ENCODE measurements at places on chromosomes 2 and 18.

DNA sequence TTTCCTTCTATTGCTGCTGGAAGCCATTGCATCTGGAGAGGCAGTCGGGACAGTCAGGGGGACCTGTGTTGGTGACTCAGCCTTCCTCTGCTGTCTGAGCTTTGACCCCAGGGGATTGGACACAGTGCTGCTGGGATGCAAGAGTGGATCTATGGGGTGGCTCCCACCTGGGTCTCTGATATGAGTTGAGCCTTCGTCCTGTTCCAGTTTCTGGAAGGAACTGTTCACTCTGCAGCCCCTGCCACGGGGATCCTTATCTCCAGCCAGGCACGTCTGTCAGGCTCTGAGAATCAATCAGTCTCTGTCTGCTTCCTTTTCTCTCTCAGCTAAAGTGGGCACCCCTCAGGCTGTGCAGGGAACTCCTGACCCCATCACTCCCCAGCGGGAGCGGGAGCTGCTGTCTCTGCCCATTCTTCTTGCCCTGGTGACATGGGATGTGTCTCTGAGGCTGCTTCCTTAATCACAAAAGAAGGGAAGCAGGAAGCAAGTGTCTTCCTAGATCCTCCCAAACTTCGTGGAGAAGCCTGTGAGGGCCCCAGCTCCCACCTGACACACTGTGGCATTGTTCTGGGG lies 51.7 kb downstream of the ARHGAP28 start:
- DNase-seq, result no peak

GRCh38 chr2:68562934-68563333 lies 80.4 kb upstream of the PROKR1 start:
- DNase-seq, result no peak

- DNase-seq, result no peak
Measured at GRCh38 chr2:47676261-47676926, 106.6 kb upstream of the MSH6 start.

- no peak for DNase-seq
Measured at GRCh38 chr2:58923869-58924268, 682.7 kb upstream of the FANCL start.

- DNase-seq, result no peak
Measured at GRCh38 chr2:128410035-128410757, 91.5 kb upstream of the HS6ST1 start.

GRCh38 chr18:29496152-29496680 lies 1319.3 kb upstream of the CDH2 start:
- no peak for DNase-seq

DNA sequence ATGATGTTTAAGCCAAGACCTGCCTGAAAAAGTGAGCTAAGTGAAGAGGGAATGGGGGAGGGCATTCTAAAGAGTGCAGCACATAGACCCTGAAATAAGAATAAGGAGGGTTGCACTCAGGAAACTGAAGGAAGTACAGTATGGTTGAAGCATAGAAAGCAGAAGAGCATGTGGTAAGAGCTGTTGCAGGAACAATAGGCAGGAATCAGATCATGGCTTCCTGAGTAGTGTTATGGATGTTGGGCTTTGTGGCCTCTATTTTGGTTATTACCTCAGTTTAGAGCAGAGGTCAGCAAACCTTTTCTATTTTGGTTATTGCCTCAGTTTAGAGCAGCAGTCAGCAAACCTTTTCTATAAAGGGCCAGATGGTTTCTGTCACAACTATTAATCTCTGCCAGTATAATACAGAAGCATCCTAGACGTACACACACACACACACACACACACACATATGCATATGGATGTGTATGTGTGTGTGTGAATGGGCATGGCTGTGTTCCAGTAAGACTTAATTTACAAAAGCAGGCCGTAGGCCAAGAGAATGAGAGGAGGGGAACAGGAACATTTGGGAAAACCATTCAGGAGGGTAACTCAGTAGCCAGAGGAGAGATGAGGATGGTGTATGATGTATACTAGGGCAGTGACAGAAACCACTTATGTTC lies 91.1 kb upstream of the MYO3B start:
- DNase-seq, result no peak

GRCh38 chr2:216485745-216486144 lies 12.9 kb upstream of the RPL37A start:
- no peak for DNase-seq

DNA sequence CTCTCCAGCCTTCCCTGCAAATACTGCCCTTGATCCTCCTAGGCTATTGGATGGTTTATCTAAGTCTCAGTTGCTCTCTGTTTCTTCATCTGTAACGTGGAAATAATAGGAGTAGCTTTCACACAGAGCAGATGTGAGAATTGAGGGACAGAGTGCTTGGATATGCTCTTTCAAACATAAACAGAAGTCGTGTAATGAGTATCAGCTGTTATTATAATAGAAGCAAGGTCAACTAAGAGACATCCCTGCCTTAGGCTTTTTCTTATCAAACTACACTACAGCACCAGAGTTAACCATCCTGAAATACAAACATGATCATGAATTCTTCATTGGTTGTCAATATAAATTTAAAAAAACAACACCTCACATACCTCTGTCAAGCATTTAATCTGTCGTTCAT lies 138.2 kb downstream of the DOK6 start:
- no peak for DNase-seq

DNA sequence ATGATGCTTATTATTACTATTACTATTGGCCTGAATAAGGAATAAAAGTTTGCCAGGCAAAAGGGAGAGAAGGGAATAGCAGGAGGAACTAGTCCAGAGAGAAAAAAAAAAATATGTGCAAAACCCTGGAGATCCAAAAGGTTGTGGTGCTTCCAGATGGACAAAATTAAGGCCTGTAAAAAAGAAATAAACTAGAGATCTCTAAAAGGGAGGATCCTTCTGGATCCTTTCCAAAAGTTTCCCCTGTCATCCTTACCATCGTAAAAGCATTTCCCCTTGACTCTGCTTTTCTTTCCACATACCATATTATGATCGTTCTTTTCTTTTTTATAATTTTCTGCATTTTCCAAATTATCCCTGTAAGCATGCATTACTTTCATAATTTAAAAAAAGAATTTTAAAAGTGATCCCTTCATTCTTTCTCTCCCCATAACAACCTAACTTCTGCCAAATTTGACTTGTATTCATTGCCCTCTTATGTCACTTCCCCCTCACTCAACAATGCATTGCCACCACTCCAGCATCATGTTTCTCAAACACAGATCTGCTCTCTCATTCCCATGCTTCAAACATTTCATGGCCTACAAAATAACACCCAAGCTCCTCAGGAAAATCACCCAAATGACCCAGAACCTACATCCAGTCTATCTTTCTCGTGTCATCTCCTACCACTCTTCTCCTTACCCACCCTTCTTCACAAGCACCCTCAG lies 40.3 kb downstream of the RBMS1 start:
- DNase-seq, result no peak

DNA sequence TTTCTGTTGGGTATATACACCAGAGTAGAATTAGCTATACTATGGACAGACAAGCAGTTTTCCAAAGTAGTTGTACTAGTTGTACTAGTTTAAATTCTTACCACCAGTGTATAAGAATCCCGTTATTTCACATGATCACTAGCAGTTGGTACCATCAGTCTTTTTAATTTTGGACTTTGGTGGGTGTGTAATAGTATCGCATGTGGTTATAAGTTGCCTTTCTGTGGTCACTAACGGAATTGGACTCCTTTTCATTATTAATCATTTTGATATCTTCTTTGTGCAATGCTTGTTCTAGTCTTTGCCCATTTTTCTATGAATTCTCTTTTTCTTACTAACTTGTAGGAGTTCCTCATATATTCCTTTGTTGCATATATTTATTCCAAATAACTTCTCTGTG lies 89.8 kb downstream of the ASXL2 start:
- no peak for DNase-seq

DNA sequence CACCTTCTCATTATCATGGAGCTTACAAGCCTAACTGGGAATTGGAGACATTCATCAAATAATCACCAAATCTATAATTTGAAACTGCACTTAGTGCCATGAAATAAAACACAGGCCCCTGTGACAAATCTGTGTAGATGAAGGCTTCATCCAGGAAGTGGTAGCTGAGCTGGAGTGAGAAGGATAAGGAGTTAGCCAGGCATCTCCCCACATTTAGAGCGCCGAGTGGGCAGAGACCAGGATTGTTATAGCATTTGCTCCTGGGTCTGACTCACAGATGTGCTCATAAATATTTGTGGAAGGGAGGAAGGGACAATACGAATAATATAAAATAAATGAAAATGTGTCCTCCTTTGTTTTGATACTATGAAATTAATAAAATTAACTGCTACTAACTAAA lies 2.5 kb upstream of the MAT2A start:
- DNase-seq, result no peak

DNA sequence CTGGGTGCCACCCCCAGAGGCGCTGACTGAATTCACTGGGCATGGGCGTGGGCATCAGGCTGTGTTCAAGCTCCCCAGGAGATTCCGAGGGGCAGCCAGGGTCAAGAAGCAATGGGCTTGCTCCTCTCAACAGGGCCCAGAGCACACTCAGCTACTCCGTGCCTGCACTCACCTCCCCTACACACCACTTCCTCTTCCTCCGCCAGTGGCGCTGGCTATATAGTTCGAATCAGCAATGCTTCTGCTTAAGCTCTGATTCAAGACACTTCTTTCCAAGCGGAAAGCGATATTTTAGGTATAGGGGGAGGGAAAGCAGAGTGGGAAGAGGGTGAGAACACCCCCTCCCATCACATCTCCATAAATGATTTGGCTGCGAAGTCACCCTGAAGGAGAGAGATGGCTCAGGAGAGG lies 42.1 kb downstream of the CRACDL start:
- DNase-seq, result no peak

DNA sequence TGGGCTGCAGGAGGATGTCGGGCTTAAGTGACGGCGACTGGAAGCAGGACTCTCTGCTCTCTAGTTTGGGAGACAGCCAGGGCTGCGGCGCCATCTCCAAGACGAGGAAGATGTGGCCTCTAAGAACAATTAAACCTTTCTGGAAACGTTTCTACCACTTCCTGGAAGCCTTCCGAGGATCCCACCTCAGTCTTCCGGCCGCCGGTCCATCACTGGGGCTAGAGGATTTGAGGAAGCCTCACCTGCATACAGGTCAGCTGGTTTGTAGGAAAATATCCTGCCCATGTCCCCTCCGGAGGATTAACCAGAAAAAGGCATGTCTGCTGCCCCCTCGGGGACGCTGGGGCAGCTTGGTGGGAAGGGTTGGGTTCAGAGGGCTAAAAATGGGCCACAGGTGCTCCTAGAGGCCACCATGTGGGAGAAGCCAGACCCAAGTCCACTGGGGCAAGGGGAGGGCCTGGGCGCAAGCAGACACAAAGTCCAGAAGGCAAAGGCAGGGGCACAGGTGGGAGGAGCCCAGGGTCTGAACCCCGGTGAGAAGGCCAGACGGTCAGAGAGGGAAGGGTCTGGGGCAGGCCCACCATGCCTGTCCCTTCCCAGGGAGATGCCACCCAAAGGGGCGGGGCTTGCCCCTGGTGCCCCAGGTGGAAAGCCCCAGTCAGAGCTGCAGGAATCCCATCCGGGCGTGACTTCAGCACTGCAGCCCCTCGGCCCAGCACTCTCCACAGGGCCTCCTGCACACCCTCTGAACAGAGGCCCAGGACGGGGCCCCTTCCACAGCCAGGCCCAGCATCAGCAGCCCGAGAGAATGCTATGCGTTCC lies 82.2 kb upstream of the ID2 start:
- DNase-seq, result no peak

GRCh38 chr2:175233135-175233719 lies 51.7 kb upstream of the ATP5MC3 start:
- no peak for DNase-seq

GRCh38 chr2:21928292-21928691 lies 804.5 kb downstream of the TDRD15 start:
- DNase-seq, result no peak

- DNase-seq, result no peak
Measured at GRCh38 chr2:187654535-187654934, 100.3 kb upstream of the TFPI start.

DNA sequence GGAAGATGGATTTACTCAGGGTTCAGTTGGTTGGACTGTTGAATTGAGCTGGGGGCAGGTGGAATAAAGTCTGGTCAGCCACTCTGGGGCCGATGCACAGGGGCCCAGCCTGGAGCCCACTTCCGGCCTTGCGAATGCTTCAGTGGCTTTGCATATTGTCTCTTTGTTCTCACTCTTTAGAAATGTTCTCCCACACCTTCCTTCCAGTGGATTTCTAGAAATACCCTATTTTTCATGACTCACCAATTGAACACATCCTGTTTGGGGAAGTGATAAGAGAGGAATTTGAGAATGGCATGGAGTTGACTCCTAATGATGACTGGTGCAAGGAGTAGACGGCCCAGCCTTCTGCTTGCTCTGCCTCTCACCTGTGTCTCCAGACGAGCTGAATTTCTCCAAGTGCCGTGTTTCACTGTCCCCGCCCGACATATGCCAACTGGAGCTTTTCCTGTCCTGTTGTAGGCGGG lies 28.1 kb downstream of the ASAP2 start:
- no peak for DNase-seq

- DNase-seq, result no peak
Measured at GRCh38 chr2:74328573-74328972, 14.6 kb downstream of the SLC4A5 start.

DNA sequence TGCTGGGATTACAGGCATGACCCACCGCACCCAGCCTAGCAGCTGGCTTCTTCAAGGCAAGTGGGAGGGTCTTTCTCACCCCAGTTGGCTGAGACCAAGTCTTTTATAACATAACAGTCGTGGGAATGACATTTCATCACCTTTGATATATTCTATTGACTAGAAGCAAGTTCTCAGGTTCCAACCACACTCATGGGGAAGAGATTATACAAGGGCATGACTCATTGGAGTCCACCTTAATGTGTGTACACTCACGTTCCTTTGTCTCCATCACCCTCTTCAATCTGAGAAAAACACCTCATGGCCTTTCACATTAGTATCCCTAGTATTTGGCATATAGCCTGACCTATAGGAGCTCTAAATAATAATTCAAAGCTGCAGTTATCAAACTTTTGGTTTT lies 2.8 kb upstream of the BBS5 start:
- no peak for DNase-seq

DNA sequence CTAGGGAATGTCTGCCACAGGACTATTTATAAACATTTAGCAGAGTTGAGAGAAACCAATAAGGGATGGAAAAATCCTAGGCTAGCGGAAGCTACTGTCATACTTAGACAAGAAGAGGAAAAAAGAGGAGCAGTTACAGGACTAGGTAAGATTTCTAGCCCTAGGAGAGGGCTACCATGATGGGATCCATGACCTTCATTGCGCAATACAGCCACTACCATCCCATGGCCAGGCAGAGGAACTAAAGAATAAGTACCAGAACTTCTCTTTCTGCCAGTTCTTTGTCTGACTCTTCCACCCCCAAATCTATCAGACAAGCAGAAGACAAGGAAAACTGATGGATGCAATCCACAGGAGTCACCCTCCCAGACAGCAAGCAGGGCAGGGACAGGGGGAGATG lies 417.0 kb upstream of the CHST9 start:
- no peak for DNase-seq

- DNase-seq, result no peak
Measured at GRCh38 chr2:63012541-63012940, 38.1 kb upstream of the OTX1 start.

GRCh38 chr2:58633613-58634365 lies 392.7 kb upstream of the FANCL start:
- DNase-seq, result no peak

Measured in hematopoietic multipotent progenitor cell treated with erythropoietin and hydrocortisone succinate and interleukin-3 and kit ligand, for 15 days (in vitro differentiated cells).